ENCODE measurements at places on chromosomes 7 and 10. TPM values are rescaled to one million over a fixed set of nuclear protein-coding genes. Genes with fewer than 3 reads are reported as not detected.

GJC3 gene
- total RNA-seq, result not detected

CYP2W1 gene
- total RNA-seq, result not detected

GPR85 gene
- total RNA-seq, result 1.4 TPM

DNA sequence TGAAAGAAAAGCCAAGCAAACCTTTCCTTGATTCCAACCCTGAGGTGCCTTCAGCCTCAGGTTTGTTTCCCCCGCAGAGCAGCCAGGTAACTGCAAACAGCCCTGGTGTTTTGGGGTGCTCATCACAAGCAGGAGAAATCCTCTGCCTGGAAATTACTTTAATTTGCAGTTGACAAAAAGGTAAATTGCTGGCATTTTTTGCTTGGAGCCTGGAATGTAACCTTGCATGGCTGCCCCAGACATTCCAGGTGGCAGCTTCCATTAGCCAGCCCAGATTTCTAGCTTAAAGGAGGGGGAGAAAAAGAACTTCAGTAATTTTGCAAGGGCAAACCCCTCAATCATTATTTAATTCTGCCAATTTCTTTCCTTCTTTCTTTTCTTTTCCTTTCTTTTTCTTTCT lies 194.4 kb downstream of the MYOF start:
- no peak for DNase-seq

- DNase-seq, result peak; percentile 96
These were observed 70.1 kb downstream of the AMZ1 start for GRCh38 chr7:2757904-2758672.
